ENCODE measurements at places on chromosomes 4 and X.

DNA sequence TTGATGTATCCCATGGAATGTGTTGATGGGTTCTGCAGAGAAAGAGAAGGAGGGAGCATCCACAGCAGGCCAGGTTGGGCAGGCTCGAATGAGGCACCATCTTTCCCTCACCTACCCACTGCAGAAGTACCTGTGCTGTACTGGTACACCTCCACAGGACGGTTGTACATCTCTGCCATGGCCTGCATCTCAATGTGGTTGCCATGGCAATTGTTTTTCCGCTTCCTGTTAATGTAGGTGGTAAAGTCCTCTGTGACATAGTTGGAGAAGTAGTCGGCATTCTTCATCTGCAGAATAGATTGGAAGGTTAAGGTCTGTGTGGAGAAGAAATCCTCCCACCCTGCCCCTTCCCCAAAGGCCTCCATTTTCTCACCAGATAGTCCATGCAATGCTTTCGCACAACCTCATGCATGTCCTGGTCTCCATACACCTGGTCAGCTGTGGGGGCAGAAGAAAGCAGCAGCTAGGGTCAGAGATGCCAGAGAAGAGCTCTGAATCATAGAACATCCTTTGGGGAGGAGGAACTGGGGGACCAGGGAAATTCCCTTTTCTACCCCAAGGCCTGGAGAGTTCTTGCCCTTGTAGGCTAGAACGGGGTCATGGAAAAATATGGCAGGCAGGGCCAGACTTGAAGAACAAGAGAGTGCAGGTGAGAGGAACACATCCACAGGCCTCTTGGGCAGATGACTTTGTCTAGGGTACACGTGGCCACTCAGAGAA lies 15.9 kb upstream of the PIM2 start:
- DNase-seq, result no peak

GRCh38 chr4:95428291-95429070 lies 120.3 kb downstream of the UNC5C start:
- no peak for DNase-seq

DNA sequence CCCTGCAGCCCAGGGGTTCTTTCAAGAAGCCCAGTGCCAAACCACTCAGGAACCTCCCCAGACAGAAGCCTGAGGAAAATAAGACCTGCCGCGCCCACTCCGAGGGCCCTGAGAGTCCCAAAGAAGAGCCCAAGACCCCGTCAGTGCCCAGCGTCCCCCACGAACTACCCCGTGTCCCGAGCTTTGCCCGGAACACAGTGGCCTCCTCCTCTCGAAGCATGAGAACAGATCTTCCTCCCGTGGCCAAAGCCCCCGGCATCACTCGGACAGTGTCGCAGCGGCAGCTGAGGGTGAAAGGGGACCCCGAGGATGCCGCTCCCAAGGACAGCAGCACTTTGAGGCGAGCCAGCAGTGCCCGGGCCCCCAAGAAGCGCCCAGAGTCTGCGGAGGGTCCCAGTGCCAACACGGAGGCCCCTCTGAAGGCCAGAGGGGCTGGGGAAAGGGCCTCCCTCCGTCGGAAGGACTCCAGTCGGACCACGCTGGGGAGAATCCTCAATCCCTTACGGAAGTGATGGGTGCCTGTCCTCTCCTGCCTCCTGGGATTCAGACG lies 40.2 kb downstream of the FHDC1 start:
- no peak for DNase-seq

DNA sequence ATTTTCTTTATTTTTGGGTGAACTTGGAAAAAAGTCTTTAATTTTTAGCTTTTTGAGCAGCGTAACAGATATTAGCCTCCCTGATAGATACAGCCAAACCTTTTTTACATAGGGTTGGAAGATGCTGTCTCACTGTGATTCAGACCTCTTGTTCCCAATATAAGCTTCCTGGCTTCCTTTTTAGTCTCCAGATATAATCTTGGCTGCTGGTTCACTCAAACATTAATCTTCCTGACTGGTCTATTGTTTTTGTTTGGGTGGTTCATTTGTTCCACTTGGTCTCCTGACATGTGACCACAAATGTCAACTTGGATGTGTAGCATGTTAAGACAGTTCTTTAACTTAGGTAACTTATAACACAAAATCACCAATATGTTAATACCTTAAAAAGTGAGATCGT lies 23.0 kb downstream of the RPA4 start:
- DNase-seq, result peak; percentile 24

- DNase-seq, result no peak
Measured at GRCh38 chr4:123042095-123042494, 119.7 kb upstream of the NUDT6 start.

GRCh38 chrX:136015016-136015415 lies 29.8 kb downstream of the SLC9A6 start:
- no peak for DNase-seq

DNA sequence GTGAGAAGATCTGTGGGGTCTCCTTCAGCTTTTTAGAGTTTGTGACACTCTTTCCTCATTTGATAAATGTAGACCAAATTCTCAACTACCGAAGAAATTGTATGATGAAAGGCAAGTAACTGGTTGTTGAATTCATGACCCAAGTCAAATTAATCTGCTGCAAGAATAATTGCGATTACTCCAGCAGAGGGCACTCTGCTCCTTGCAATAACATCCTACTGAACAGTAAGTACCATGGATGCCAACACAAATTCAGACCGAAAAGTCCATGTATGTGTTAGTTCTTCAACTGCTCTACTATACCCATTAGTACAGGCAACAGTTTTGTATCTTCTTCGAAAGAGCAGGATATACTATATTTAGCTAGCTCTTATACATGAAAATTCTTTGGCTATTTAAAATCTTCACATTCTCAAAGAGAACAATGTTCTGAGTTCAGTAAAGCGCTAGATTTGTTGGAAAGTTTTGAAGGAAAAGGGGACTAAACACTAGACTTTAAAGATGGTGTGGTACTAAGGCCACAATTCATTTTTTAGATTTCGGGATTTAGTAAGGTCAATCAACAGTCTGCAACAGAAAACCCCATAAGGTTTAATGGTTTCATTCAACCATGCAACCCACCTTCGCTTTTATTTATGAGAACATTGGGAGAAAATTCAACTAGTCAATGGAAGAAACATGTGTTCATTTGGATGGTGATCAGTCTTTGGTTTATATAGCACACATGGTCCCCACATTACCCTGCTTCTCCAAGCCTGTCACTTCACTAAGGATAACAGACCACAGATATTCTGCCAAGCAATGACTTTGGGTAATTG lies 105.4 kb upstream of the TBC1D9 start:
- peak; percentile 86 for DNase-seq

DNA sequence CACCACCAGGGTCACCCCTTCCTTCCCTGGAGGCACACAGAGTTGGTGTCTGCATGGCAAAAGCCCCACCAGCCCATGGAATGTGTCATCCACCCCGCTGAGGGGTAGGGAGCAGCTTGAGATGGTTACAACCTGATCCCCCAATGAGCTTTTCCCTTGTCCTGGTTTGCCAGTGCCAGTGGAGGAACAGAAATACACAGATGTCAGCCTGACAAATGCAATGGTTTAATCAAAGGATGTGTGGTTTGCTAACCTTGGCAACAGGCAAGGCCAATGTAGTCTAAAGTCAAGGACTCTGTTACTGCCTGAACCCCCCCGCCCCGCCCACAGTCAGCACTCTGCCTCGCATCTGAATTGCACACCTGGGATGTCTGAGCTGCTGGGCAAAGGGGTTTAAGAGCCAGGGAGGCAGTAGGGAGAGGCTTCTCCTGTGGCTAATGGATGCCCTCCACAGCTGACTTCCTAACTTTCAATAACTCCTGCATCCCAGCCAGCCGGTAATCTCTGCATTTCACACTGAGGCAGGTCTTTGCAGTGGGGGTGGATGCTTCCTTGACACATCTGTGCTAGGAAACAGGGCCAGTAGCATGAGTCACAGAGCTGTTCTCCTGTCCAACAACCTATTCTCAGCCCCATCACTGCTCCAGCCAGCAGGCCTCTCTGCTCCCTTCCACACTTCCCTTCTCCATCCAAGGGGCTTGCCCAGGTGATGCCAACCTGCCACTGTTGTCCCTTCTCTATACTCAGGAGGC lies 137.5 kb downstream of the AMMECR1 start:
- DNase-seq, result peak; percentile 81

DNA sequence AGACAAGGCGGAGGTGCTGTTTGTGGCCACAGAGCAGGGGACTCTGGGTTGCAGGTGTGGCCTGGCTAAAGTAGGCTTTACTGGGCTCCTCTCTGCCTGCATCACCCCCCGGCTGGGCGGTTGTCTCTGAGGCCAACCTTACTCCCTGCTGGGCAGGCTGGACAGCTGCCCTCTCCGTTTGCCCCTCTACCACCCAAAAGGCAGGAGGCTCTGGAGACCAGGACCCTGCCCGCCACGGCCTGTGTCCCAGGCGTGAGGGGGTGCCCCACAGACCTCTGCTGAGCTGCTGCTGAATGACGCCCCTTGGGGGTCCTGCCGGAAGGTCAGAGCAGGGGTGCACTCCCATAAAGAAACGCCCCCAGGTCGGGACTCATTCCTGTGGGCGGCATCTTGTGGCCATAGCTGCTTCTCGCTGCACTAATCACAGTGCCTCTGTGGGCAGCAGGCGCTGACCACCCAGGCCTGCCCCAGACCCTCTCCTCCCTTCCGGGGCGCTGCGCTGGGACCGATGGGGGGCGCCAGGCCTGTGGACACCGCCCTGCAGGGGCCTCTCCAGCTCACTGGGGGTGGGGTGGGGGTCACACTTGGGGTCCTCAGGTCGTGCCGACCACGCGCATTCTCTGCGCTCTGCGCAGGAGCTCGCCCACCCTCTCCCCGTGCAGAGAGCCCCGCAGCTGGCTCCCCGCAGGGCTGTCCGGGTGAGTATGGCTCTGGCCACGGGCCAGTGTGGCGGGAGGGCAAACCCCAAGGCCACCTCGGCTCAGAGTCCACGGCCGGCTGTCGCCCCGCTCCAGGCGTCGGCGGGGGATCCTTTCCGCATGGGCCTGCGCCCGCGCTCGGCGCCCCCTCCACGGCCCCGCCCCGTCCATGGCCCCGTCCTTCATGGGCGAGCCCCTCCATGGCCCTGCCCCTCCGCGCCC lies 920 bp downstream of the HTT-AS start:
- no peak for DNase-seq

- peak; percentile 37 for DNase-seq
Measured at GRCh38 chr4:83490876-83491450, 6.1 kb upstream of the ABRAXAS1 start.

DNA sequence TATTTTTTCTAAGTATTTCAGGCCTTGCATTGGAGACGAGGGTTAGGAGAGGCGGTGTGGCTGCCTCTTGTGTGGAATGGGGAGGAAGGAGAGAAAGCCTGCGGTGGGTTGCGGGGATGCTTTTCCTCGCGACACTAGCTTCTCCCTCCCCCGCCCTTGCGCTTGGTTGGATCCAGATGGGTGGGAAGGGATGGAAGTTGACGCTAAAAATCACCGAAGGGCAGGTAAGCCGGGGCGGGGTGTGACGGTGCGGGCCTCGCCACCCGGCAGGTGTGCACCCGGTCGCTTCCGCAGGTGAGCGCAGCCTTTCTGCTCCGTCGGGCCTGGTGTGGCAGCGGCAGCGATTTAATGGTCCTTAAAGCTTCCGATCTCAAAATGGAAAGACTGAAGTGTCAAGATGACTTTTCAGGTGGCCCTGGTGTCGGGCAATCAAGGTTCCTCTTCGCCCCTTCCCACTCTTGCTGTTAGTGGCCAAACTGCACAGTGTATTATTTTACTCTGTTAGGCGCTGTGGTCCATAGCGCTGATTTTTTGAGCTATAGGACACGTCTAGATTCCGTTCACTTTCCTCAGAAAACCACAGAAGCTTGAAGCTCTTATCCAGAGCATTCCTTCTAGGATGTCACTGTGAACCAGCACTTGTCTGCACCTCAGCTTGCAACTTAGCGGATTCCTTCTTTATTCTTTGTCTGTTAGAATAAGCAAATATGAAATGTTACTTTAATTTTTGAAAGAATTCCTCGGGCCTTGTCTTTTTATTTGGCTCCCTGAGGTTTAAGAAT lies 765 bp downstream of the ENOPH1 start:
- peak; percentile 42 for DNase-seq

DNA sequence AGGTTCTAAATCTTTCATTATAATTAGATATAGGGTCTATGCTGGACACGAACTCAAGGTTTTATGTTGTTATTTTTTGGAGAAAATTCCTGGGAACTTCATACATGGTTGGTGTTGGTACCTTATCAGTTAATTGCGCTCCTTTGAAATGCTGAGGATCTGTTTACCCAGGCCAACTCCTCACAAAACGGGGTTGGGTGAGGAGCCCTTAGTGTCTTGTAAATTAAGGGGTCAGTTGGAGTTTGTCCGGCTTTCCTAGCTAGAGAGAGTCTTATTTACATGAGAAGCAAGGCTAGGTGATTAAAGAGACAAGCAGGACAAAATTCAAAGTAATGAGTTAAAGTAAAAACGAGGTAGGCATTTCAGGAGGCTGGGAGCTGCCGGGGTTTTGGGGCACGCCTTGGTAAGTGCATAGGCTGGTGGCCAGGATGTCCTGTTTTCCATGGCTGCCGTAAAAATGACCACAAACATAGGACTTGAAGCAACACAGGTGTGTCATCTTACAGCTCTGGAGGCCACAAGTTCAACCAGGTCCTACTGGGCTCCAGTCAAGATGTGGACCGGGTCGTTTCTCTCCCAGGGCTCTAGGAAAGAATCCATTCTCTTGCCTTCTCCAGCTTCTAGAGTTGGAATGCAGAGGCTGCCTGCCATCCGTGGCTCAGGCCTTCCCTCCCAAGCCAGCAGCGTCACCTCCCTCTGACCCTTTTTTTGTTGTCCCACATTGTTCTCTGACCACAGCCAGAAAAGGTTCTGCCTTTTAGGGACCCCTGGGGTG lies 19.8 kb downstream of the PSAPL1 start:
- no peak for DNase-seq

GRCh38 chrX:28273736-28274135 lies 292.5 kb upstream of the DCAF8L1 start:
- no peak for DNase-seq

GRCh38 chrX:53268173-53268572 lies 13.2 kb downstream of the IQSEC2 start:
- DNase-seq, result no peak

- DNase-seq, result peak; percentile 56
Measured at GRCh38 chr4:85127653-85128052, 161.2 kb upstream of the WDFY3 start.

GRCh38 chr4:80252427-80252826 lies 14.0 kb upstream of the FGF5 start:
- no peak for DNase-seq

All from iris pigment epithelial cell (primary cell).